ENCODE measurements at places on chromosomes 11 and 22. TPM values are rescaled to one million over a fixed set of nuclear protein-coding genes. Genes with fewer than 3 reads are reported as not detected.

MS4A3 gene
- not detected for total RNA-seq

SUSD2 gene
- 0.48 TPM for total RNA-seq

SELENOH gene
- total RNA-seq = 276 TPM

CYTH4 gene
- 24.7 TPM for total RNA-seq

CCDC81 gene
- 0.44 TPM for total RNA-seq

ACTN3 gene
- 0.33 TPM for total RNA-seq

KCNJ1 gene
- not detected for total RNA-seq

ANO9 gene
- total RNA-seq = 25.3 TPM

OR10D3 gene
- total RNA-seq = not detected

UPK3A gene
- not detected for total RNA-seq

GPR137 gene
- total RNA-seq = 64.2 TPM

MRGPRE gene
- not detected for total RNA-seq

CNGA4 gene
- total RNA-seq = 0.15 TPM

GTSE1 gene
- total RNA-seq = 27.4 TPM
